ENCODE measurements at places on chromosomes 13 and 19.
A peak's percentile ranks its signal among the peaks of the same experiment; 100 is the strongest.

GRCh38 chr19:5635427-5635826 is 12.5 kb downstream of the SAFB start:
- DNase-seq: no peak

DNA sequence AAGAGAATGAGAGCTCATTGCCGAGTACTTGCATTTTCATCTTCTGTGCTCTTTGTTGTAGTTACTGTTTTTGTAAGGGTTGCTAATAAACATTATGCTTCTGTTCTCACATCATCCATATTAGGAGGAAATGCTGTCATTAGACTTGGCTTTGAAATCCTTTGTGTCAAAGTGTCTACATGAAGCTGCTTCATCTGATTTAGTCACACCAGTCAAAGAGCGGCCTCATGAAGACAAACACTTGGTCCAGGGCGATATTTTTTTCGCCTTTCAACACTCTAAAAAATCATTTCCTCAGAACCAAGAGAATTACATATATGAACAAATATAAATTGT is 105.0 kb downstream of the SPRY2 start:
- no peak for DNase-seq

- DNase-seq: peak; percentile 31
These were observed 1.6 kb downstream of the SIX5 start for GRCh38 chr19:45767410-45767880.

DNA sequence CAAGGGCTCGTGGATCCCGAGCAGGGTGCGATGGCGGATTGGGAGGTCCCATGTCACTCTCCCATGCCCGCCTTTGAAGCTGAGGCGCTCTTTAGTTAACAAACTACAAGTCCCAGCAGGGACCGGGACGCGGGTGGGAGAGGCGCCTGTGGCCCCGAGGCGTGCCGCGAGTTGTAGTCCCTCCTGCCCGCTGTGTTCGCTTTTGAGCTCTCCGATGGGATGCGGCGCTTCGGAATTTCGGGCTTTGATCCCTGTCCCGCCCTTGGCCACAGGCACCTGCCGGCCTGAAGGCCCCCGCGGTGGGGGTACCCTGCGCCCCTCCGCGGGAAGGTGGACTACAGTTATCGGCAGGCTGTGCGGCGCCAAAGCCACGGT is 11.0 kb downstream of the CYTH2 start:
- no peak for DNase-seq

- DNase-seq: no peak
These were observed 17.1 kb downstream of the MYO9B start for GRCh38 chr19:17092696-17093095.

GRCh38 chr13:40756042-40756441 is 14.9 kb downstream of the MRPS31 start:
- DNase-seq: no peak

DNA sequence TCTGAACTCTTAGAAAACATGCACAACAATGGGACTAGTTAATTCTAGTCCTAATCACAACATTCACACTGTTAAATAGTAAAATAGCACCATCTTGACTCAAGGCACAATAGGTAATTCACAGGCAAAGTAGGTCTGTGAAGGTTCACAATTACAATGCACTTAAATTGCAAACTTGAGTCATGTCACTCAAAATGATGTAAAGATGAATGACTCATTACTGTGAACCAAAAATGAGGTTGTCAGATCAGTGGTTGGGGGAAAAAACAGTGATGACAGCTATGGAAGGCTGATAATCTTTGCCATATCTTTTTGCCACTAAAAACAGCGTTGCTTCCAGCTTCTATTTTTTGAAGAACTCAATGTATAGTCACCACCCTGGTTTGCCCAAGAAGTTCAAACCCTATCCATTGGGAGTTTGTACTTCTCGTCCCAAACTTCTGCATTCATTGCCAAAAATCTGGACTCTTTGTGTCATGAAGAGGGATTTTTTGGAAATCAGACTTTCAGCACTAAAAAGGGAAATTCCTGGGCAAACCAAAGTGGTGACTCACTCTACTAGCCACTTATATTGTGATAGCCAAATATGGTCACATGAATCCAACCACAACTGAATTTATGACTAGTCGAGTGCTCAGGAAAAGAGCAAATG is 200.9 kb upstream of the TMTC4 start:
- no peak for DNase-seq

- DNase-seq: no peak
These were observed 3.5 kb downstream of the PNMA8B start for GRCh38 chr19:46491975-46492682.

GRCh38 chr19:9296336-9296735 is 13.3 kb downstream of the ZNF699 start:
- no peak for DNase-seq

- DNase-seq: no peak
These were observed at the start of gene SYT5 for GRCh38 chr19:55179606-55180484. SYT5 (minus strand) TSS chr19:55180289; CDS start chr19:55179041, 1,248 bp downstream.

DNA sequence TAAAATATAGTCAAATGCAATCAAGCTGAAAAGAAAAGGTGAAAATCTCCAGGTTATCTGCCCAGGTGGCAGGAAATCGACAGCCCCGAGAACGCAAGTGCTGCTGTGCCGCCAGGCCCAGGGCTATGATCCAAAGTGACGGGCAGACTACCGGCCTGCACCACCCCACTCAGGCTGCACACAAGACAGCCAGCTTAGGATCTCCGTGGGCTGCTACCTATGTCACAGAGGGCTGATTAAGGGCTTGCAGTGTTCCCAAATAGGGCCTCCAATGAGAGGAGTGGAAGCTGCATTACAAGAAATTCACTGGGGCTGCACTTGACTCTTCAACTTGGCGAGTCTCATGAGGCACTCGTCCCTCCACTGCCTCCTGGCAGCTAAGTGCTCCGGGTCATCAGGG is 121.8 kb downstream of the CRYL1 start:
- no peak for DNase-seq

DNA sequence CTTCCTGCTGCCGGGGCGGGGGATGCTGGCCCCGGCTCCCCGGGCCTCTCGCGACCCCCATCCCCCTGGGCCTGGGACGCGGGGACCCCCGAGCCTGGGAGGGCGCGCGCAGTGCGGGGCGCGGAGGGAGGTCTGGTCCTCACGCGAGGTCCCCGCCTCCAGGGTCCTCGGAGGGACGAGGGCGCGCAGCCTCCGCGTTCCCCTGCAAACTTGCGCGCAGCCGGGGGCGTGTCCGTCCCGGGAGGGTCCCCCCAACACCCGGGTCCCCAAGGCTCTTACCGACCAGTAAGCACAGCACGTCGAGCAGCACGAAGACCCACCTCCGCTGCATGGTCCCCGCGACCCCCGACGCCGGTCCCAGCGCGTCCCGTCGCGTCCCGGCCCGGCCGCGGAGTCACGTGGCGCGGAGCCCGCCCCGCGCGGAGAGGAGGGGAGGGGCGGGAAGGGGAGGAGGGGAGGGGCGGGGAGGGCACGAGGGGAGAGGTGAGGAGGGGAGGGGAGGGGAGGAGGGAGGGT is at the start of gene PLPP2:
TSS of gene PLPP2 (minus strand) at position 398 of the 516 bp plus-strand sequence. CDS start at position 331, 67 bp downstream.
- no peak for DNase-seq

DNA sequence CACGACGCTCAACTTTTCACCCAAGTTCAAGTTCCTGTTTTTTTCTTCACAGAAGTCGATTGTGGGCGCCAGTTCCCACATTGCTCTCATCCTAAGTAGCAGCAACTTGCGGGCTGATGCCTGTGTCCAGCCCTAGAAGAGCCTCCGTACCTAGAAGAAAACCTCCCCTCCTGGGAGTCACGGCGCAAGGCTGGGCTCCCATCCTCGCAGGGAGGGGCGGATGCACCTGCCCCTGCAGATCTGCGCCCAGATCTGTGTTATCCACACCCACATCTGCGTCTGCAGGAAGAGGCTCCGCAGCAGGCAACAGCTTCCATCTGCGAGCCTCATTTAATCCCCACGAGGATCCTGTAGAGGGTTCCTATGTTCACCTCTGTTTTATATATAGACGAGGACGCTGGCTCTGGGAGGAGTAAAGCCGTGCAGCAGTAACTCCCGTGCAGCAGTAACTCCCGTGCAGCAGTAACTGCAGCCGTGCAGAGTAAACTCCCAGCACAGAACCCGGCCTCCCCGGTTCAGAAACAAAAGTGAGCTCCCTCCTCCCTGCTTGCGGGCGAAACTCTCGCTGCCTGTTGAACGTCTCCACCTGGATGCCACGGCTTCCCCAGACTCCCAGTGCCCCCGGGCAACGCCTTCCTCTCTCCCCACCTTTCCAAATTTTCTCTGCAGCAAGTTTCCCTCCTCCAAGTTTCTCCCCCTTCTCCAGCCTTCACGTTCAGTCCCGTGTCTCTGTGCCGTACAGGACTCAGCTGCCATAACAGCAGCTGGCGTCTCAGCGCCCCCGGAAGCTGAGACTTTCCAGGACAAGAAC is 23.5 kb upstream of the LAIR1 start:
- no peak for DNase-seq

GRCh38 chr19:39745643-39746042 is 7.8 kb upstream of the CLC start:
- no peak for DNase-seq

- DNase-seq: no peak
These were observed 82.7 kb downstream of the SLC10A2 start for GRCh38 chr13:102983496-102983895.

DNA sequence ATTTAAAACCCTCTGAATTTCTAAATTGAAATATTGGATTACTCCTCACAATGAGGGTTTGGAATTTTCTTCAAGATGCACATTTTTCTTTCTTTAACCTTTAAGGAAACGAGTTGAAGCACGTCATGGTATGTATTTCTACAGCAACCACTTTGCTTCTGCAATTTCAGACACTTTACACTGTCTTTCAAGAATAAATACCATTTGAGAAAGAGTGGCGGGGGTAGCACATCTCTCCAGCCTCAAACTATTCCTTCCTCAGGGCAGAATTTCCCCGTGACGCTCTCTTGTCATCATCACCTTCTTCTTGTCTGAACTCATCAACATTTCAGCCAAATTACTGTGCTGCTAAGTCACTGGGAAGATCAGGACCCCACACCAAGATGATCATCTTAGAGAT is 1073.4 kb downstream of the EFNB2 start:
- DNase-seq: no peak

DNA sequence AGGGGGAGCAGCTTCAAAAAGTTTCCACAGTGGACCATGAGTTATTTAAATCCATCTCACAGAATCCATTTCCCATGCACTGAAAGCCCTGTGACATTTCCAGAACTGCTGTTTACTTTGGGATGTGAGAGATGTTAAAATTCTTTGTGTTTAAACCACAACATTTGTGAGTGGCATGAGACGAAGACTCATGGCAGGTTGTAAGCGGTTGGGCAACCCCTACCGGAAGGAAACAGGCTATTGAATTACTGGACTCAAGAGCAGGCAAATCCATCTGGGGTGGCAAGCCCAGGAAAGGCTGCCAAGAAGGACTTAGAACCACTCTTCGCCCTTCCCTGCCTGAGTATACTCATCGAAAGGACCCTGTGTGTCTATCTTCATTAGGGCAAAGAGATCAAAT is 22.3 kb upstream of the CLDN10 start:
- DNase-seq: peak; percentile 6

DNA sequence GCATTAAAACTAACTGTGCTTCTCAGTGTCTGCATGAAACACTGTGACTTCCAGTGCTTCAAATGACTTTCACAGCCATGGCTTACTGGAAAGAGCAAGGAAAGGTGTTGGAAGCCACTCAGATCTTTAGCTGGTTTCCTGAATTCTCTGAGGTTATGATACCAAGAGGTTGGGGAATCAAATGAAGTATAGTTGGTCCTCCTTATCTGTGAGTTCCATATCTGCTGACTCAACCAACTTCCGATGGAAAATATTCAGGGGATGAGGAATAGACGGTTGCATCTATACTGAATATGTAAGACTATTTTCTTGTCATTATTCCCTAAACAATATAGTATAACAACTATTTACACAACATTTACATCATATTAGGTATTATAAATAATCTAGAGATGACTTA is 32.4 kb downstream of the EPSTI1 start:
- no peak for DNase-seq

GRCh38 chr13:28653111-28653510 is 5.8 kb upstream of the POMP start:
- no peak for DNase-seq

DNA sequence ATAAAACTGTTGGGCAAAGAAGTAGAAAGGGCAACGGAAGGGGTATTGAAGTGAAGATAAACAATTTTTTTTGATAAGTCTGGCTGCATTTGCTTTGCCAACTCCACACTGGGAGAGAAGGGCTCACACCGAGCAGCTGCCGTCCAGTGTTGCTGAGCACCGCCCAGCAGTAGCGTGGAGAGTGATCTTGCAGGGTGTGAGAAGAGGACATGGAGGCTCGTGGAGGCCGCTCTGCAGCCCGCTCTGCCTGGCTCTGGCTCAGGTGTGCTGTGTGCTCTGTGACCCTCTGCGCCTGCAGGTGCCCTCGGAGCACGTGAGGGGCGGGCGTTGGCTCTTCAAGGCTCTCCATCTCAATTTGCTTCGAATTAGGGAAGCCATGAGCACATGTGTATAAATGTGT is 35.9 kb upstream of the TEX29 start:
- no peak for DNase-seq

- no peak for DNase-seq
These were observed 24.6 kb upstream of the ZNF846 start for GRCh38 chr19:9793071-9793591.

GRCh38 chr13:93925990-93926389 is 553.5 kb downstream of the DCT start:
- DNase-seq: no peak

DNA sequence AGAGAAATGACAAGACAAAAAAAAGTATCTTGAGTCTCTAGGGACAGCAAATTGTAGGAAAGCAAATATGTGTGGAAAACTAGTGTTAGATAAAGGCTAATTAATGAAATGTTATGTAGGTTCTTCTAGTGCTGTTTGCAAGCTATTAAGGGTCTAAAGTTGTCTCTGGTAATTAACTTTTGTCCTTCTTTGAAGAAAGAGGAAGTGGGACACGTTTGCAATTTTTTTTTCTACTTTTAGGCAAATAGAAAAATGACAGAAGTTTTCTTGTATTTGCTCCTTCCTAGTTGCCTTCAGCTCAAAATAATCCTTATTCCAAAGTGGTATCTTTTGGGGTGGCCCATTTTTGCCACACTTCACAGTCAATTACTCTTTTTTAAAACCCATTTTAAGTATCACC is 1877.7 kb upstream of the PRR20A start:
- no peak for DNase-seq

DNA sequence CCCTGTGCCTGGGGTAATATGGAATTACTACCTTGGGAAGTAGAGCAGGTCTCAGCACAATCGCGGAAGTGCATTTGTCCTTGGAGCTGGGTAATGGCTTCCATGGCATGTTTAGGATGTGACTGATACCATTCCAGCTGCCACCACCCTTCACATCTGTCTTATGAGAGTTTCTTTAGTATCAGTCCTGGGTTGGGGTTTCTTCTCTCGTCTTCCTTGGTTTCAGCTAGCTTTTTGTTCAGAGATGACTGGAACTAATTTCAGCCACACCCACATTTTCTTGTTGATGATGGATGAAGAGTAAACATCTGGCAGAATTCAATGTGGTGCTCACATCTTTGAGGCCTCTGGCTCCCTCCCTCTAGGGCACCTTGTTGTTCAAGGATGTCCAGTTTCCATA is 212.9 kb upstream of the SOX21 start:
- no peak for DNase-seq

DNA sequence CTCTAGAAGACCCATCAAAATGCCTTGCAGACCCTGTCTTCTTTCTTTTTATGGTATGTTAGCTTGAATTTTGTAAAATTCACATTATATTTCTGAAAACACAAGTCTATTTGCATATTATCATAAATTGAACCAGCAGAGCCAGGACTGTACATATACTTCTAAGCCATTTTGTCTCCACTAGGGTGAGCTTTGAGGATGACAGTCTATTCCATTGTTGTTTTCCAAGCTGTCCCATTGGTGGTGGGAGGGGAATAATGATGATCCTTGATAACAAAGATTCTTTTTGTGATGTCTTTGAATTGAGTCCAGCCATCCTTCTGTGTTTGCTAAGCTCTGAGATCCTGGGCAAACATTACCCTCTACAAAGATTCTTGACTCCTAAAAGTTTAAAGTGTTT is 359.3 kb upstream of the PCDH20 start:
- DNase-seq: no peak

Data from NCI-H524 (cell line).